Prostate gland (tissue), 2 donors: ENCODE measurements at places on chromosomes 1 and 21. TPM values are rescaled to one million over a fixed set of nuclear protein-coding genes. Genes with fewer than 3 reads are reported as not detected.

DNA sequence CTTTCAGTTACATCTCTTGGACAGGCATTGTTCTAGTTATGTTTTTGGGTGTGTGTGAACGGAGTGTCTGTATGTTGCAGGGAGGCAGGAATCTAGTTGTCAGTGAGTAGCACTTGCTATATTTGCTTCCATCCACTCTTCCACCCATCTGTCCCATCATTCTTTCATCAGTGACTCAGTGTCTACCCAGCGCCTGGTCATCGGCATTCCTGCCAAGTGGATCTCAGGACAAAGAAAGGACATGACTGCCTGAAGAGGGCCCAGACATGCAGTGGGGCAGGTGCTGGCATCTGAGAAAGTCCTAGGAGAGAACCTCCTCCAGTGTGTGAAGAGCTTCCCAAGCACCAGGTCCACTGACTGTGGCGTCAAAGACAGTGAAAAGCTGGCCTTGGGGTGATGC lies 27.3 kb upstream of the MAGOH start:
- no peaks in the 10 kb centered on the region for H3K4me1 ChIP-seq
- H3K27me3 ChIP-seq, result no peaks in the 10 kb centered on the region
- no peak overlapping the region for H3K27ac ChIP-seq
- H3K4me3 ChIP-seq, result no peak overlapping the region
- no peaks in the 10 kb centered on the region for H3K36me3 ChIP-seq

TAS1R1 gene
- total RNA-seq, result not detected

GRCh38 chr1:47592296-47593012 lies 154.6 kb downstream of the FOXD2 start:
- no peak for DNase-seq
- peaks cover 11% of the 10 kb centered on the region for H3K27me3 ChIP-seq
- H3K36me3 ChIP-seq, result no peaks in the 10 kb centered on the region
- H3K27ac ChIP-seq, result no peak overlapping the region

DNA sequence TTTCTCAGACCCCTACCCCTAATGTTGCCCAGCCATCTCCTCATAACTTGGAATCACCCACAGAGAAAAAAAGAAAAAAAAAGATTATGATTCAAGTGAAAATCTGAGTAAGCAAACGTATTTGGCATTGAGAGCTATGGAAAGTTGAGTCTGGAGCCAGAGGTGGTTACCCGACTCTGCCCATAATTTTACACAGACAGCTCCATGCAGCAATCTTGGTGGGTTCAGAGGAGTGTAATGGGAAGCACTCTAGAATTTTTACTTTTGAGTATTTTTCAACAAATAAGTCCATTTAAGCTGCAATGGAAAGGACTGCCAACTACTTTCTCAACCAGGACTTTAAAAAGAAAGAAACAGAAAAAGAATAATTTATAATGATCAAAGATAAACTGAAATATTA lies 62.7 kb downstream of the ZC3H11B start:
- no peaks in the 10 kb centered on the region for H3K4me1 ChIP-seq
- H3K36me3 ChIP-seq, result no peaks in the 10 kb centered on the region
- H3K27ac ChIP-seq, result no peak overlapping the region
- no peak for DNase-seq
